Activated naive CD8-positive, alpha-beta T cell treated with anti-CD3 and anti-CD28 coated beads, Interleukin-2, amount 10 ng/mL, durations not matched to agents 7 days and 5 days (primary cell): ENCODE measurements at places on chromosomes 2 and 18.
A peak's percentile ranks its signal among the peaks of the same experiment; 100 is the strongest.

GRCh38 chr2:64516651-64517510 is 7.2 kb upstream of the AFTPH start:
- DNase-seq = no peak

DNA sequence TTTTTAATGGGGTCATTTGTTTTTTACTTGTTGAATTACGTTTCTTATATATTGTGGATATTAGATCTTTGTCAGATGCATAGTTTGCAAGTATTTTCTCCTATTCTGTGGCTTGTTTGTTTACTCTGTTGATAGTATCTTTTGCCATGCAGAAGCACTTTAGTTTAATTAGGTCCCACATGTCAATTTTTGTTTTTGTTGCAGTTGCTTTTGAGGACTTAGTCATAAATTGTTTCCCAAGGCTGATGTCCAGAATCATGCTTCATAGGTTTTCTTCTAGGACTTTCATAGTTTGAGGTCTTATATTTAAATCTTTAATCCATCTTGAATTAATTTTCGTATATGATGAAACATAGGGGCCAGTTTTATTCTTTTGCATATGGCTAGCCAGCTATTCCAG is 13.2 kb downstream of the PIKFYVE start:
- DNase-seq = no peak

DNA sequence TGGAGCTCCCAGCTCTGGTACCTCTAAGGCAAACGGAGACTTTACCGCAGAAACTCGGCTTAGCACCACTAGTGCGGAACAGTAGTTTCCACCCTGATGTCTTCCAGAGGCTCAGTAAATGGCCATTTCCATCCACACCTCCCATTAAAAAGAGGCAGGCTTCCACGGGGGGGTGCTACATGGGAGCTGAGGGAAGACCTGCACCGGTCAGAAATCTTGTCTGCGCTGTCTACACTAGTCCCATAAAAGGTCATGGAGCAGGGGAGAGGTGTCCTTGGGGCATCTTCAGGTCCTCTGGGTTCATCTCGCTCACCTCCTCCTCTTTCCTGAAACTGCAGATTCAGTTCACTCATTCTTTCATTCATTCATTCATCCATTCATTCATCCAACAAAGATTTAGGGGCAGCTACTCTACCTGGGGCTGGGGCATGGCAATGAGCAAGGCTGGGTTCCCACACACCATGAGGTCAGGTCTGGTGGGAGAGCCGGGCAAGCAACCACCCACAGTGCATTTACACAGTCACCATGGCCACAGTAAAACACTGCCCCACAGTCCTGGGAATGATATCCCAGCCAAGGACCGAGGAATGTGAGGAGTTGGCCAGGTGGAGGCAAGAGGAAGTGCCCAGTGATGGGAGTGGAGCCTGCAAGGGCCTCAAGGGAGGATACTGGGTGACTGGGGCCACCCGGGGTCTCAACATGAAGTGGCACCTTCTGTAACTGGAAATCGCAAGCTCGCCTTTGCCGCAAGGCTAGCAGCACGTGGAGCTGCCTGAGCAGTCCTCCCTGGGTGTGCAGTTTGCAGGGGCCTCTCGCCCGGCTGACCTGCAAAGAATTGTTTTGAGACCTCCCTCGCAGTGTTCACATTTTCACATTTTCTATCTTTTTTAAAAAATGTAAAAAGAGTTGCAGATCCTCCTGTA is 180.2 kb upstream of the RAB6C start:
- no peak for DNase-seq

- DNase-seq = no peak
Measured at GRCh38 chr18:32598144-32598543, 127.5 kb upstream of the GAREM1 start.

GRCh38 chr18:59881728-59882656 is 17.8 kb upstream of the PMAIP1 start:
- no peak for DNase-seq

DNA sequence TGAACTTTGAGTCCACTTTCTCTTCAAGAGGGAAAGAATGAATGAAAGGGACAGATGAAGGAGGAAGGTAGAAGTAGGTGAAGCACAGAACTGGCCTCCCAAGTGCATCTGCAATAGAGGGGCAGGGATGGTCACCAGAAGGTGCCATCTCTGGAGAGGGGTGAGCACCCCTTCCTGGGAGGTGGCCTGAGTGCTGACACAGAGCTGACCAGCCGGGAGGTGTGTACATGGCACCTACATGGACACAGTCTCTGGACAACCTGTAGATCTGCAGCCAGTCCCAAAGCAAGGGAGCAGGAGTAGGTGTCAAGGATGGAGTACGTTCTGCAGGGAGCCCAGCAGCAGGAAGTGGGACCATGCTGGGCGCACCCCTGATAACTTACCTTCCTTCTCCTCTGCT is 83.2 kb downstream of the TFCP2L1 start:
- DNase-seq = no peak

- DNase-seq = no peak
Measured at GRCh38 chr2:199847181-199847864, 3.7 kb downstream of the FTCDNL1 start.

GRCh38 chr2:172462849-172463381 is 35.5 kb downstream of the ITGA6 start:
- DNase-seq = peak; percentile 58

- DNase-seq = no peak
Measured at GRCh38 chr2:69781321-69782248, 39.7 kb downstream of the ANXA4 start.

- no peak for DNase-seq
Measured at GRCh38 chr2:64202206-64202845, 58.1 kb upstream of the PELI1 start.

DNA sequence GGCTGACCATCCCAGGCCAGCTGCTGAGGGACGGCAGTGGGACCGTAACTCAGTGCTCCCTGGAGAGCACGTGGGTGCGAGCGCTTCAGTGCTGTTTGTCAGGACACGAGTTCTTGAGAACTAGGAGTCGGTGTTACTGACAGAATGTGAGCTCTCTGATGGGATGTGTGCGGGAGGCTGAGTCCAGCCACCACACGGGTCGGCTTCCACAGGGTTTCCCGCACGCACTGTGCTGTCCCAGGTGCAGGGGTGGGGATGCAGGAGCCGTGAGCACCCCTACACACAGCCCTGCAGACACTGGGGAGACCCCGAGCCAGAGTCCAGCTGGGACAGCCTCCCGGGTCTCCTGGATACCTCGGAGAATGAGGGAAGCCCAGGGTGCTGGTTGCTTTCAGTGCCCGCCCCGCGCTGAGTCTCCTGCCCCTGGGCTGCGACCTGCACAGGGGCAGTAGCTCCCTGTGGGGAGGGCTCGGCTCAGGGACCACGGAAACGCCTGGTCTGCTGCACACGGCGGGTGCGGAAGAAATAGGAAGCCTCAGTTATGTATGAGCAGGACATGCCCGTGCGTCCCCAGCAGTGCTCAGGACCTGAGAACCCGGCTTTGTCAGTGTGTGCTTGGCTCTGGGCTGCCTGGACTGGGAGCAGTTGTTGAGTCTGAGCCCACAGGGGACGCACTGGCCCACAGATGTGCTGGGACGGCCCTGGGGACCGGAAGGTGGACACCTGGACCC is 71.2 kb downstream of the KCNG2 start:
- no peak for DNase-seq

DNA sequence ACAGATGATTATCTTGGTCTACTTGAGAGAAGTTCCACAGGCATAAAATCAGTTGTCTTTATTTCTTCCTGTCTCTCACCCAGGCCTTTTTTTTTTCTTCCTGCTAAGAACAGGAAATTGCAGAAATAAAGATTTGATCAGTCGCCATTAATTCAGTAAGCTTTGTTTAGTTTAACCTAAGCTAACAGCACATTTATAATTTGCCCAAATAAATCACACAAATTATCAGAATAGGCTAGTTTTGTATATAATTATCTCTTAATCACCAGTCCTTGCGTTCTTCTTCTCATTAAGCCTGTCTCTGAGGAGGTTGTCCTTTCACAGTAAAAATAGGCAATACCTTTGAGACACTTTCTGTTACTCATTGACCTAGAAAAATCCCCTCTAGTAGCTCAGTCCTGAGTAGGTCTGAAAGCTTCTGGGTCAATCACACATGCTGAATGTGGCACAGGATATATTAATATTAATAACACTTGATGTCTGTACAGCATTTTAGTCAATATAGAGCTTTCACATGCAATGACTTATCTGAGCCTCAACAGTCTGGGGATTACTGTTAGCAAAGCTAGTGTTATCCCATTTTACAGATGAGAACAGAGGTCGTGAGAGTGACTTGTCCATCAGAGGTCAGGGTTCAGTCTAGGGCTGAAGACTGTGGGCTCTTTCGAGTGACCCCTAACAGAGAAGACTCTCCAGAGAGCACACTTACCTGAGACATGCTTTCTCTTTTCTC is 11.2 kb upstream of the STK17B start:
- no peak for DNase-seq

DNA sequence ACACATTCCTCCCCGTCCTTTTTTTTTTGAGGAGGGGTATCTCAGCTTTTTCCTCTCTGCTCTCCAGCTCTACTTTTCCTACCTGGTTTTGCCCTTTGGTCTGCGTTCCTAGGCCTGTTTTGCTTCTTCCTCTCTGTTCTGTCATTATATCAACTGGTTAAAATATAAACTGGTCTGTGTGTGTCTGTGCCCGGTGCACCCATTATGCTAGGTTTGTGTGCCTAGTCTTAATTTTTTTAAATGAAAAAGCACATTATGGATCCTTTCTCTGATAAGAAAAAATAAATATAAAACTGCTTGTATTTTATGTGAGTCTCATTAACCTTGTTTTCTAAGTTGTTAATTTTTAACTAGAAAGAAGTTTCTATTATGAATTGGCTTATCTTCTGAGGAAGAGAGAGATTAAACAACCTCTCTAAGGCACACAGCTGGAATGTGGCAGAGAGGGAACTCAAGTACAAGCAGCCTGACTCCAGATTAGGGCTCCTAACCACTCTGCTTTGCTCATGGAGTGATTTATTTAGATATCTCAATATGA is 17.4 kb downstream of the SLC38A11 start:
- no peak for DNase-seq

- peak; percentile 64 for DNase-seq
Measured at GRCh38 chr2:75627902-75628504, 18.6 kb upstream of the MRPL19 start.

- peak; percentile 75 for DNase-seq
Measured at GRCh38 chr2:160406591-160407392, 86.8 kb downstream of the RBMS1 start.

- DNase-seq = no peak
Measured at GRCh38 chr18:59386909-59387686, 28.0 kb upstream of the LMAN1 start.

DNA sequence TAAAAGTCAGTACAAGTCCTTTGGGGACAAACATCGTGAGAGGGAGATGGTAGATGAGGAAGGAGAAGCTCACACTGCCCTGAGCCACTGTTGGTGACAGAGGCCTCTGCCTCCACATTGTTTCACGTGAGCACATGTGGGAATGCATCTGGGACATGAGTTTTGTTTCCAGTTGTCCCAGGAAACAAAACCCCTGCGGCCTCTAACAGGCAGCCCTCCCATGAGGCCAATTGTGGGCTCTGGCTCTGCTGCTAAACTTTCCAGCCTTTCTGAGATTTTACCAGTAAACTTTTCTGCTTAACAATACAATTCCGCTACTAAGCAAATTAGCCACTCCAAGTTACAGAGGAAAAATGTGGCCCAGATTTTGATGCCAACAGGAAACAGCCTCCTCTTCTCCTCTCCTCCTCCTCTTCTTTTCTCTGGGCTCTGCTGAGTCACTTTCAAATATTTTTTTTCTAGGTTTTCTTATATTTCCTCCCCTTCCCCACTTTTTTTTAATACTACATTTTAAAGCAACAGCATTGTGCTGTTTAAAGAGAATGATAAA is 23.4 kb upstream of the LRRC30 start:
- DNase-seq = no peak

- DNase-seq = no peak
Measured at GRCh38 chr2:182379241-182379640, 47.6 kb downstream of the PDE1A start.

DNA sequence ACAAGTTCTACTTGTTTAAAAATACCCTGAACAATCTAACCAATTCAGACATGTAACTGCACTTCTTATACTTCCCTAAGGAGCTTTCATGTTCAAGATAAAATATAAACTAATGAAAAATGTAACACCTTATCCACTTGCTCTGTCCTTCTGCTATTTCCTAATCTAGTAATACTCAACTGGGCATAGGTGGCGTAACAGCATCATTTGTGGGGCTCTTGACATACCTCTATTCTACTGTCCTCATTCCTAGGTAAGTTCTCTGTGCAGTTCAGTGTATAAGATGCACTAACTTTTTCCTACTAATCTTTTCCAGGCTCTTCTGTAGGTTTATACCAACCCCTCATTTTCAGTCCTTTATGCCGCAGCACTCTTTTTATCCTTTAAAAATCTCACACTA is 36.7 kb downstream of the PRKD3 start:
- DNase-seq = no peak

GRCh38 chr2:55780697-55781096 is 87.1 kb upstream of the PNPT1 start:
- DNase-seq = no peak

DNA sequence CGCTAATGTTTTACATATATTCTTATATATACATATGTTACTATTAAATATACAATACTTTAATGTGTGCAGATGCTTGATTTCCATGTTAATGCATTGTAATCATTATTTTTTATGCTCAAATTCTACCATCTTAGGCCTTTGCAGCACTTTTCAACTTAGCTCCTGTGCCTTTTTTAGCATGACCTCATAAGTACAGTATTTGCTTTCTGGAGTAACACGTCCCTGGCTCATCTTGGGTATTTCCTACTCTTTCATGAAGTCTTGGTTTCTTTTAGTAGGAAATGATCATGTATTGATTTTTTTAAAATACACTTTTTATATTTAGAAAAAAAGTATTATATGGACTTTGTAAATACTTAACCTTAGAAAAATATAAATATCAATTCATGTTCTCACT is 36.5 kb downstream of the CAB39 start:
- no peak for DNase-seq

GRCh38 chr2:193895226-193895625 is 1700.5 kb upstream of the TMEFF2 start:
- no peak for DNase-seq

DNA sequence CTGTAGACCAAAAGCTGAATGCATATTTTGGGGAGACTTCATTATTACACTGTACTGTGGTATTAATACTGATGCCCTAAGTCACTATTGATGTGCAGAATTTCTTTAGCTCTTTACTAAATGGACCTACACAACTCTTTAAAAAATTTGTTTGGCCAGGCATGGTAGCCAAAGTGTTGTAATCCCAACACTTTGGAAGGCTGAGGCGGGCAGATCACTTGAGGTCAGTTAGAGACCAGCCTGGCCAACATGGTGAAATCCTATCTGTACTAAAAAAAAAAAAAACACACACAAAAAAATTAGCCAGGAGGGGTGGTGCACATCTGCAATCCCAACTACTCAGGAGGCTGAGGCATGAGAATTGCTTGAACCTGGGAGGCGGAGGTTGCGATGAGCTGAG is 6.4 kb downstream of the TMEM182 start:
- no peak for DNase-seq

- DNase-seq = no peak
Measured at GRCh38 chr18:44539926-44540325, 140.8 kb upstream of the SETBP1 start.

- DNase-seq = no peak
Measured at GRCh38 chr2:151795646-151796240, 32.5 kb downstream of the ARL5A start.

GRCh38 chr2:88100489-88100858 is 27.4 kb downstream of the FABP1 start:
- no peak for DNase-seq

- DNase-seq = no peak
Measured at GRCh38 chr2:192010073-192010472, 163.2 kb upstream of the CAVIN2 start.
